ENCODE measurements at places on chromosomes 4 and X. TPM values are rescaled to one million over a fixed set of nuclear protein-coding genes. Genes with fewer than 3 reads are reported as not detected.
A peak's percentile ranks its signal among the peaks of the same experiment; 100 is the strongest.

DNA sequence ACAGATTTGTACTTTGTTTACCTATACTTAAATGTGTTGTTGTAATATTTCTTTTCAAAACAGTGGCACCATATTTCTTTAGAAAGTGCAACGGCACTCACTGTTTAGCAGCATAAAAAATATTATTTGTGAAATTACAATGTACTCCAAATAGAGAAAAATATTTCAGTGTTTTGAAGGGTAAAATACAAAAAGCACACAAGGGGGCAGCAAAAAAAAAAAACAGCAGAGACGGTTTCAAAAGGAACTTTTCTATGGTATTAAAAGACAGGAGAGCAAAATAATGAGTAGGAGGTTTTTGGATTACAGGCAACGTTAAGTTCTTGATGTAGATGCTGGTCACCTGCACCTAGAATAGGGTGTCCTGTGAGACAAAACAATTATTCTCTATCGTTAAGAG, 2.0 kb downstream of the NUDT11 start:
- H3K36me3 ChIP-seq = no peaks in the 10 kb centered on the region
- no peaks in the 10 kb centered on the region for H3K4me1 ChIP-seq
- peak overlapping the region; percentile 86 for H3K4me3 ChIP-seq
- no peak for DNase-seq
- no peak overlapping the region for H3K27ac ChIP-seq

- H3K4me3 ChIP-seq = no peak overlapping the region
- DNase-seq = no peak
- H3K27ac ChIP-seq = no peak overlapping the region
- H3K27me3 ChIP-seq = no peaks in the 10 kb centered on the region
Measured at GRCh38 chrX:12672367-12673106, 118.7 kb upstream of the PRPS2 start.

The LEF1 gene
- total RNA-seq = 15.9 TPM

The KLF8 gene
- 13.9 TPM for total RNA-seq

GRCh38 chr4:83961575-83961974, 425.7 kb downstream of the GPAT3 start:
- no peak overlapping the region for H3K4me3 ChIP-seq
- no peaks in the 10 kb centered on the region for H3K4me1 ChIP-seq
- no peaks in the 10 kb centered on the region for H3K36me3 ChIP-seq
- H3K27me3 ChIP-seq = peaks cover 2% of the 10 kb centered on the region
- no peak overlapping the region for H3K27ac ChIP-seq

DNA sequence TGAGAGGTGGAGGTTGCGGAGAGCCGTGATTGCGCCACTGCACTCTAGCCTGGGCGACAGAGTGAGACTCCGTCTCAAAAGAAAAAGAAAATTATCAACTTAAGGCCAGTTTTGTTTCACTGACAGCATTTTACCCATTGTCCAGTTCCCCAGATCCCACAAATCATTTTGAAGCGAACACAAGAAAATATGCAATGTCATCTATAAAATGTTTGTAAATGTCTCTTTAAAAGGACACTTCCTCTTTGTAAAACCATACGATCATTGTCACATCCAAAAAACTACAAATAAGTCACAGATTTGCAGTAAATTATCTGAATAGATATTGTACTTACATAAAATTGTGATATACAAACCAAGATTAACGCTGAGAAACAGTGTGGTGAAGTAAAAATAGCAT, 147.6 kb downstream of the ATRX start:
- H3K36me3 ChIP-seq = peaks cover 24% of the 10 kb centered on the region
- H3K4me3 ChIP-seq = no peak overlapping the region
- H3K27ac ChIP-seq = no peak overlapping the region
- no peaks in the 10 kb centered on the region for H3K4me1 ChIP-seq

The RAB40A gene
- total RNA-seq = 0.36 TPM

The ZAR1 gene
- total RNA-seq = not detected

- peaks cover 1% of the 10 kb centered on the region for H3K27me3 ChIP-seq
- no peak overlapping the region for H3K4me3 ChIP-seq
- no peak for DNase-seq
- no peak overlapping the region for H3K27ac ChIP-seq
- no peaks in the 10 kb centered on the region for H3K36me3 ChIP-seq
Measured at GRCh38 chr4:98617358-98618047, 40.9 kb downstream of the TSPAN5 start.

DNA sequence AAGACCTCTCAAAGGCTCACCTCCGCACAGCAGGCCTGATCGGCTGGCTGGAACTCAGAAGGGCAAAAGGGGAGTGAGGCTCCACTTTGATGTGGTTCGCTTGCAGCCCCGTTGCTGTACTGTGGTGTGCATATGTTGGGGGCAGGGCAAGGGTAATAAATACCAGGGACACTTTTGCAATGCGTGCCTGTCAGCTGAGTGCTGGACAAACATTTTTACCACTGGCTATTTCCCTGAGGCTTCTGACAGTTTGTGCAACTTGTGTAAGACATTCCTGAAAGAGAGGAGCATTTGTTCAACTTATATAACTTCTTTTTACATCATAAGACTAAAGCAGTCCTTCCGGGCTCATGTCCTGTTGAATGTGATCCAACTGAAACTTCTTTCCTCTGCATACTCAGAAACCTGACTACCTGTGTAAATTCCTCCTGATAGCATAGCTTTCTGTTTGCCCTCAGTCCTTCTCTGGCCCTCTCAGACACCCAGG, 82.3 kb downstream of the SPRY1 start:
- DNase-seq = no peak
- H3K4me1 ChIP-seq = peaks cover 21% of the 10 kb centered on the region
- peak overlapping the region; percentile 75 for H3K27ac ChIP-seq
- H3K36me3 ChIP-seq = no peaks in the 10 kb centered on the region

DNA sequence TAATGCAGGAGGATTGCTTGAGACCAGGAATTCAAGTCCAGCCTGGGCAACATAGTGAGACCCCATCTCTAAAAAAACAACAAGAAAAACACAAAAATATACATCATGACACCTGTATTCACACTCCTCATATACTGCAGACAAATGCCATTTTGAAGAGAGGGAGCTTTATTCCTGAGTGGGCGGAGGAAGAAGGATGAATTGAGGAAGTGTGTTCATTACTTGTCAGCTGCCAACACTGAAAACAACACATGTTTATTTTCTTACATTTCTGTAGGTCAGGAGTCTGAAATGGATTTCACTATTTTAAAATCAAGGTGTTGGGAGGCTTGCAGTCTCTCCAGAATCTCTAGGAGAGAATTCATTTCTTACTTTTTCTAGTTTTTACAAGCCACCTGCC, 47.2 kb upstream of the CD99 start:
- H3K36me3 ChIP-seq = peaks cover 28% of the 10 kb centered on the region
- peaks cover 11% of the 10 kb centered on the region for H3K27me3 ChIP-seq
- H3K27ac ChIP-seq = no peak overlapping the region
- H3K4me1 ChIP-seq = peaks cover 15% of the 10 kb centered on the region
- DNase-seq = no peak

DNA sequence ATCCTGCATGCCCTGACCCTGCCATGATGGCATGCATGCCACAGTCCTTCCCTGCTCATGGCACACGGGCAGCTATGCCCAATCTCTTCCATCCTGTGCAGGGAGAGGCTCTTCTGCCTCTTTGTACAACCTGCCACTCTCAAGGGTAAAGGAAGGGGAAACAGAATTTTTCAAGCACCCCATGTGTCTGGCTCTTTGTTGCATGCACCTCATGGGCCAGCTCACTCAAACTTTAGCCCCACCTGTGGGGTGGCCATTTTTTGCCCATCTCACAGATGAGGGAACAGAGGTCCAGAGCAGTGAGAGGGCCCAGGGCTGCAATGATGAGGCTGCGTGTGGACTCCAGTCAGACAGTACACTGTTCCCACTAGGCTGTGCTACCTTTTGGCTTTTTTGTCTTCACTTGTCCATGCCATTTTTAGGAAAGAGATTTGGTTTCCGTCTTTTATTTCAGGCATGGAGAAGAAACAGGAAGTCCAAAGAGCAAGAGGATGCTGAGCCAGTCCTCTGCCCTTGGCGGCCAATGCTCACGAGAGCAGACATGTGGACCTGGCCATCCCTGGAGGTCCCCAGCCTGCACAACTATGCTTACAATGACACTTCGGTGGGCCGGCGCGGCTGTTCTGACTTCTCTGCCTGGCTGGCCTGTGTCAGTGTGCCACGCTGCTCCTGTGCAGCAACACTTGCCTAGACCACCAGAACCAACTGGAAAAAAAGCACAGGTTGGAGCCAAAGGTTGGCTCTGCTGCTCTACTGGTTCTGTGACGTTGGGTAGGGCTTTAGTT, 45.6 kb downstream of the NSG1 start:
- no peak for DNase-seq
- no peak overlapping the region for H3K27ac ChIP-seq
- peaks cover 3% of the 10 kb centered on the region for H3K27me3 ChIP-seq

The SRPX2 gene
- total RNA-seq = 1.1 TPM

The RGN gene
- 0.54 TPM for total RNA-seq

The CENPE gene
- 7.3 TPM for total RNA-seq

DNA sequence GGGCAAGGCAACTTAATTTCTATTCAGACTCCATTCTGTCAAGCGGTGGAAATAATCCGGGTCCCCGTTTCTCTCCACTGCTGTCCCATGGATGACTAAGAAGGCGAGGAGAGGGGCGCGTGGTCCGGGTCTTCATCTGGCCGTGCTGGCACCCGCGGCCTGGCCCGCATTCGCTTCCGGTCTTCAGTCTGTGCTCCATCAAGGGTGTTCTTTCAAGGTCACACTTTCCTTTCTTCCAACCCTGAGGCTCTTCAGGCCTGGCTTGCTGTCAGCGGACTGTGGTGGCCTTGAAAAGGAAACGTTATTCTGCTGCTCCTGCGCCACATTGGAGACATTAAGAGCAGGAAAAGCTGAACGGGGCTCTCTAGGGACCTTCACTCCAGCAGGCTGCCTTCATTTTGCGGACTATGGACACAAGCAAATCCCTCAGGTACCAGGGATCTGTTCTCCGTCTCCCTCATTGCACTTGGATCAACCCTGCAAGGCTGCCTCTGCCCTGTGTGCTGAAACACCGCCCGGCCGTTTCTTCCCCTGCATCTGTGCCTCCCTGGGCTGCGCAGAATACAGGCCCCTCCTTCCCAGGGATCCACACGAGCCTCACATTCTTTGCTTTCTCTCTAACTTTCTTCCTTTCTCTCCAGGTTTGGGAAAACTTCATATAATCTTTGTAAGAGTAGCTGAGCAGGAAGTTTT, 5.7 kb upstream of the SLC25A4 start:
- DNase-seq = no peak
- H3K4me1 ChIP-seq = peaks cover 12% of the 10 kb centered on the region
- H3K36me3 ChIP-seq = no peaks in the 10 kb centered on the region
- no peak overlapping the region for H3K27ac ChIP-seq

DNA sequence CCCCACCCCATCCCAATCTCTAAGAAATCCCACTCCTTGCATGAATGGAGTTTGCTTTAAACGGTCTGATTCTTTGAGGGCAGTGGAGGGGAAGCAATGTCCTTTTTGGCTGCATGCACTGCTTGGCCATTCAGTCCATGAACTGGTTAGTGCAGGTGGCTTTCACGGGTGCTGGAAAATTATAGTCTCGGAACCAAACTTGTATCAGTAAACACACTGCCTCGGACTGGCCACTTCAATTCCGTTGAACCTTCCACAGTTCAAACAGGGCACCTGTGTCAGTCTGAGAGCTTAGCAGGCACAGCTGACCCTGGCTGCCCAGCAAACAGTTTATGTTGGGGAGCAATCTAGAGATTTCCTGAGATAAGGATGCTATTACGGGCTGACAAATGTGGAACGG, 255.6 kb downstream of the DHX15 start:
- H3K27ac ChIP-seq = no peak overlapping the region
- no peak overlapping the region for H3K4me3 ChIP-seq
- H3K4me1 ChIP-seq = peaks cover 3% of the 10 kb centered on the region
- H3K27me3 ChIP-seq = peaks cover 3% of the 10 kb centered on the region
- no peak for DNase-seq

DNA sequence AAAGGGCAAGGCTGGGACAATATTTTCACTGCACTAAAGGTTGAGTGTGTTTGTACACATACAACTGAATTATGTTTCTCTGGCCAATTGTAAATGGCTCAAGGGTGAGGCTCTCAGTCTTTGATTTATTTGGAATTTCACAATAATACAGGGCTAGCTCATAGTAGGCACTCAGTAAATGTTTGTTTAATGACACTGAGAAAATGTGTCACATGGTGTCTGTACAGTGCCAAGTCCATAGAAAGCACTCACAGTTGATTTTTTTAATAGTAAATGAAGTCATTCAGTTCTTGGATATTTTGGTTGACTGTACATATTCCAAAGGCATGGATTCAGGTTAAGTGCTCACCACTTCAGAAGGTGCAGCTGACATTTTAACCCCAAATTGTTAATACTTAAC, 176.4 kb downstream of the IL1RAPL2 start:
- peaks cover 8% of the 10 kb centered on the region for H3K4me1 ChIP-seq
- H3K27ac ChIP-seq = no peak overlapping the region
- H3K4me3 ChIP-seq = no peak overlapping the region
- no peaks in the 10 kb centered on the region for H3K36me3 ChIP-seq

The SLC9B2 gene
- total RNA-seq = 5.8 TPM

DNA sequence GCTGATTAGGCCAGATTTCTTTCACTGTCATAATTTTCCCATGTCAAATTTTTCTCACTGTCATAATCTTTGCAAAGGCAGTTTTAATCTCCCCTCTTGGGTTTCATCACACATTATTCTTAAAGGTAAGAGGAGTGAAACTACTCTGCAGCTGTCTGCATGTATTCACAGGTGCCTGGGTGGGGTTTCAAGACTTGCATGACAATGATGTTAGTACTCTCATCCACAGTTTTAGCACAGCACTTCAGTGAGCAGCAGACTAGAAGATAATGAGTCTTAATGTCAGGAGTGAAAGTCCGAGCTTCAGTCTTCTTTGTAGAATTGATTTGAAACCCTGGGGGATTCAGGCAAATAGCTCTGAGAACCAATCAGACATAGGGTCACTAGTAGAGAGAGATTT, 182.5 kb upstream of the GALNT7 start:
- H3K4me1 ChIP-seq = no peaks in the 10 kb centered on the region
- no peak overlapping the region for H3K27ac ChIP-seq
- no peaks in the 10 kb centered on the region for H3K36me3 ChIP-seq
- H3K4me3 ChIP-seq = no peak overlapping the region
- H3K27me3 ChIP-seq = no peaks in the 10 kb centered on the region

DNA sequence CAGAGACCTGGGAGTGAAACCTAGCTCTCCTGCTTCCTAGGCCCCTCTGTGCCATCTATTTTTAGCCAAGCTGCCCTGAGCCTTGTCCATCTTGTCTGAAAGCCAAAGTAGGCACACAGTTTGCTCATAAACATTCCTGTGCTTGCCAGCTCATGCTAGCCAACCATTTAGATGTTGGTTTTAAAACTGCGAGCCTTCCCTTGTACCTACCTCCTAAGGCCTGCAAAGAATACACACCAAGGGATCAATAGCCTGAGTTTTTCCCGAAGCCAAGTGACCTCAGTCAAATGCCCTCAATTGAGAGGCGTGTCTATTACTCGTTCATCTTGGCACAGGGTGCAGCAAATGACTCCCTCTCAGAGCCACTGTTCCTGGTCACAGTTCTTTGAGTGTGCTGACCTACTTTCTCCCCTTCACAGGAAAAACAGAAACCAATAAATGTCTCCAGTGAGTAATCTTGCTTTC, 48.5 kb downstream of the ZCCHC12 start:
- no peak overlapping the region for H3K27ac ChIP-seq
- H3K27me3 ChIP-seq = no peaks in the 10 kb centered on the region

The GPM6B gene
- total RNA-seq = 18.8 TPM

Data from endothelial cell (in vitro differentiated cells).